Upper lobe of right lung (tissue), 1 donor: ENCODE measurements at places on chromosomes 12 and 14. TPM values are rescaled to one million over a fixed set of nuclear protein-coding genes. Genes with fewer than 3 reads are reported as not detected.

DNA sequence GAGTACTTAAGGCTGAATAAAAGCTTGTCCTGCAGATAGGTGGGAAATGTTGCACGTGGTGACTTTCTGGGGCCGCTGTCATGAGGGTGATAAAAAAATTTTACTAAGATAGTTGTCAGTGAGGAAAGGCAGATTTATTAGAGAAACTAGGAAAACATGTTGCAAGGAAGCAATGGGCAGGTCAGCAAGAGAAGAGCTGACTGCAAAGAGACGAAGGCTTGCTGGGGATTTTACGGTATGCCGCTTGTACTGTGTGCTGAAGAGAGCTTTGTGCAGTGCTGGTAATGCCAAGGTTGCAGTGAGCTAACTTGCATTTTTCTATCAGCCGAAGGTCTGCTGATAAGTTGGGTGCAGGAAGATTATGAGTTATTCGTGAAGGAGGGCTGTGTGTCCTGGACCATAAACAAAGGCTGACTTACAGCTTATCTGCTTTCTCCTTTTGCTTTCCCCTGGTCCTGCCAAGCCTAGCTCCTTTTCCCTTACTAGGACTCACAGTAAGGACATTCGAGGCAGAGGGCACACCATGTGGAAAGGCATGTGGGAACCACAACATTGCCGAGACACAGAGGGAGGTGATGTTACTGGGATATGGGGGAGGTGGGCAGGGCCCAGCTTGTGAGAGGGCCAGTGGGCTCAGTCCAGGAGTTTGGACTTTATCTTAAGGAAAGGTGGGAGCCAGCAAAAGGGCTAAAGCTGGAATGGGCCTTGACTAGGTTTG lies 7.4 kb upstream of the CCDC88C start:
- no peak overlapping the region for H3K27ac ChIP-seq
- H3K4me1 ChIP-seq, result no peaks in the 10 kb centered on the region
- no peak for DNase-seq

DNA sequence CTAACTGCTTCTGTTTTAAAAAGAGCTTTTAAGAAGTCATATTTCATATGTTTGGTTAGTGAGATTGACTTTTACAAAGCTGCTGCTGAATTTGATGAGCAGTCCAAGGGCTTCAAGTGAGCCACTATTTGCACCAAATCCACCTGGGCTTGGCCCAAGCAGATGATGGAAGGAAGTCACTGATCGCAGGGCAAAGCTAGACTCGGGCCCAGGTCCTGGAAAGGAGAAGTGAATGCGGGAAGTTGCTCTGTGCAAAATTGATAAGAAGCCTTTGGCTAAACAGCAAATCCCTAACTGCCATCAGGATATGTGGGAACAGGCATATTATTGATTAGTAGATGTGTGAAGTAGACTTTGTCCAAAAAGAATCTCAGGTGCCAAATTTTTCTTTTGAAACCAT lies 30.5 kb downstream of the PLXNC1 start:
- no peak for DNase-seq
- H3K4me3 ChIP-seq, result no peak overlapping the region
- H3K36me3 ChIP-seq, result no peaks in the 10 kb centered on the region
- no peak overlapping the region for H3K27ac ChIP-seq

- peak; percentile 76 for DNase-seq
- peaks cover 47% of the 10 kb centered on the region for H3K4me1 ChIP-seq
- peaks cover 91% of the 10 kb centered on the region for H3K27me3 ChIP-seq
- H3K36me3 ChIP-seq, result no peaks in the 10 kb centered on the region
- no peak overlapping the region for H3K27ac ChIP-seq
- no peak overlapping the region for H3K4me3 ChIP-seq
These were observed 2.6 kb upstream of the WNT10B start for GRCh38 chr12:48973941-48974673.

Gene OR6C2
- not detected for total RNA-seq

Gene ZBTB42
- 12.3 TPM for total RNA-seq
